ENCODE measurements at places on chromosomes 4 and X. TPM values are rescaled to one million over a fixed set of nuclear protein-coding genes. Genes with fewer than 3 reads are reported as not detected.

CHM gene
- 17.1 TPM for total RNA-seq

SEPSECS gene
- total RNA-seq: 5.3 TPM

MED14 gene
- 22.2 TPM for total RNA-seq

BEND2 gene
- total RNA-seq: not detected

MAGEA6 gene
- 85.4 TPM for total RNA-seq

SSX2B gene
- 3.7 TPM for total RNA-seq

CTAG1B gene
- not detected for total RNA-seq

NKX1-1 gene
- not detected for total RNA-seq

SPANXN2 gene
- total RNA-seq: not detected

AFP gene
- total RNA-seq: 1.1 TPM

TSPAN6 gene
- total RNA-seq: 19.7 TPM

ZNF732 gene
- total RNA-seq: not detected

MXRA5 gene
- total RNA-seq: 12.7 TPM

CNGA1 gene
- total RNA-seq: not detected
